Germinal center (tissue), 1 donor: ENCODE measurements at places on chromosomes 2 and 18.

DNA sequence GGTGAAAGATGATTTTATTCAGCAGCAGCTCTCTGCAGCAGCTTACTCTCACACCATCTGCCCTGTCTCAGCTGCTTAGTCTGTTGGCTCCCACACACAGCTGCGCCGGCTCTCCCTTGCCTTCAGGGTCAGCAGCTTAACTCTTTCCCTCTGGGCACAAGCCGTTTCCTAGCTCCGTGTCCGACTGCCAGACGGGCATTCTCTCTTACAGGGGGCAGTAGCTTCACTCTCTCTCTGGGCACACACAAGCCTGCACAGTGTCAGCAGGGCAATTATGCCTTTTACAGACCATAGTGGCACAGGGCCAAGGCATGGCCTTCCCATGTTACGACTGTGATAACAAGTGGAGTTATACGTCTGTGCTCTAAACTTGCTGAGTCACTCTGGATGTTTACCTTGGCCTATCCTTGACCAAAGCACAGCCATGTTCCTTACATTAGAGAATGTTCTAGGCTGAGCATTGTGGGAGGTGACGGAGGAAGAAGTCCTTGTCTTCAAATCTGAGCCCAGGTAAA lies 31.7 kb downstream of the PCARE start:
- no peak for DNase-seq

DNA sequence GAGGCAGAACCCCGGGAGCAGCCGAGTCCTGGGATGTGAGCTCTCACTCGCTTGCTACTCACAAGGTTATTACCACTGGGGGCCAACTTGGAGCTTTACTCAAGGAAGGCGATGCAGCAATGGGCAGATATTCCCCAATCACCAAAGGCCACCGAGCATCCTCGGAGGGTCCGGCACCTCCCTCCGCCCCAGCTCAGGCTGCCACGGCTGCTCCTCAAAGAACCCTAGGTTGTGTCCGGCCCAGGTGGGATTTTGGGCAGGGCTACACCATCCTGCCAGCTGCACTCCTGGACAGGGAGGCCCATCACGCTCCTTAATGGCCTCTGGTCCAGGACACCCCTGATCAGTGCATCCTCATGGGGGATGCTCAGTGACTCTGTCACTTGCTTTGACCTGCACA lies 24.8 kb downstream of the FBLN7 start:
- DNase-seq: no peak

GRCh38 chr2:173623438-173624319 lies 269.0 kb downstream of the CDCA7 start:
- no peak for DNase-seq

DNA sequence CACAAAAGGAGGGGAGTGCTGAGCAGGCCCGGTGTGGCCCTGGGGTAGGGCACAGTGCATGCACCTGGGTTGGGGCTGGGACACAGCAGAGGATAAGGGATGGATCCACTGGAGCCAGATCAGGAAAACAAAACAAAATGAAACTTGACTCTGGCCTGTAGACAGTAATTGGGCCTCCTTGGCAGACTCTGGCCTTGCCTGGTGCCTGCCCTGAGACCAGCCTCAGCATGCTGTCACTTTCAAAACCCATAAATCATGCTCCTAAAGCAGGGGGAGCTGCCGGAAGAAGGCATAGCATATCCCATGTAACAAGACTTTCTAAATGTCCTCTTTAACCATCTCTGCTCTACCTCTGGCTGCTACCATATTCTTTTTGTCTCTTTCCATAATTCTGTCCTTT lies 61.1 kb upstream of the IGFBP5 start:
- DNase-seq: no peak

DNA sequence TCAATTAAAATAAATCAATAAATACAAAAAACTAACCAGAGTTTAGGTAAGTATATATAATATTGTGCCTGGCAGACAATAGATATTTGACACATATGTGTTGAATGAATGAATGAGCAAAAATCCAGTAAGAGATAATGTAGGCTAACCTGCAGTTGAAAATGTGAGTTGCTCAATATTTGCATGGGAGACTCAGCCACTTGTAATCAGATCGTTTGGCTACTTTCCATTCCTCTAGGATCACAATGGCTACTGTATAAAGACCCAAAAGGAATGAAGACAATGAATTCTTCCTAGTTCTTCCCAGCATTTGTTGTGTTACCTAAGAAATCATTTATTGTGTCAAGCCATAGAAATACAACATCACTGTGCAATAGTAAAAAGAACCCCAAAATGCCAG lies 25.3 kb downstream of the PIEZO2 start:
- DNase-seq: no peak

- no peak for DNase-seq
These were observed 16.5 kb upstream of the FIGN start for GRCh38 chr2:163752267-163752666.

GRCh38 chr2:881204-881918 lies 69.3 kb upstream of the SNTG2 start:
- no peak for DNase-seq

DNA sequence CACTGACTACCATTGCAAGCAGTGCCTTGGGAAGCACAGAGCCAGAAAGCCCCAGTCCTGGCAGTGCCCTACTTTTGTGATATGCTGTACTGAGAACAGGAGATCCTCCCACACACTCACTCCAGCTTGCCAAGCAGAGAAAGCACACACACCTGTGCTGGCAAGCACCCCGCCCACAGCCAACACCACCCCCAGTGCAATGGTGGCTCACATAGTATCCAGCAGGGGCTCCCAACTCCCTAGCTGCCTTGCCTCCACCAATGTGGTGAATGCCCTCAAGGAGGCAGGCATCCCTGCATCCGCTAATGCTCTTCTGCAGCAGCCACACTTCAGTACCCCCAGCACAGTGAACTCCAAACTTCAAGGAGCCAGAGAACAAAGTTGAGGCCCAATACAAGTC lies 1655.8 kb downstream of the SUCLG1 start:
- DNase-seq: no peak

DNA sequence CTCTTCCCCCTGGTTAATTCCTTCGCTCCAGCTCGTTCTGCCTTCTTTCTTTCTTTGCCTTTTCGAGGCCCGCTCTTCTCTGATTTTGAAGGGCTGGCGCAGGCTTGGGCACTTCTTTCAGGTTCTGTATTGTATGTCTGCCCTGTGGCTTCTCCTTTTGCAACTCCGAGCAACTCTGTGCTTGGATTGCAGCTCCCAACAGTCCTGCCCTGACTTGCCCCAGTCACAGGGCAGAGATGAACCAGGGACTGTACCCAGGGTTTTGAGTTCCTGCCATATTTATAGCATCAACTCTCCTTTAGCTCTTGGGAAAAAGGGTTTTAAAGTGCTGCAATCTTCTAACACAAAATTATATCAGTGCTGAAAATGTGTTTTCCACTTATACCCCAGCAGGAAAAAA lies 31.1 kb upstream of the CD8A start:
- no peak for DNase-seq

- no peak for DNase-seq
These were observed 69.2 kb downstream of the RNF144A start for GRCh38 chr2:6986301-6986911.

- no peak for DNase-seq
These were observed 35.2 kb downstream of the MOGAT1 start for GRCh38 chr2:222706616-222707015.

- DNase-seq: peak; percentile 87
These were observed 1.7 kb downstream of the TMBIM1 start for GRCh38 chr2:218290316-218291261.

- no peak for DNase-seq
These were observed 132.4 kb upstream of the ST6GAL2 start for GRCh38 chr2:107018366-107018765.

GRCh38 chr2:127320586-127321275 lies 26.8 kb upstream of the ERCC3 start:
- no peak for DNase-seq

- no peak for DNase-seq
These were observed 68.3 kb downstream of the FAM161A start for GRCh38 chr2:61785583-61785982.

GRCh38 chr2:164066095-164066494 lies 330.3 kb upstream of the FIGN start:
- DNase-seq: no peak

GRCh38 chr18:75106746-75107145 lies 102.2 kb downstream of the PTGR3 start:
- DNase-seq: no peak

- DNase-seq: no peak
These were observed 36.2 kb upstream of the SNORC start for GRCh38 chr2:232833830-232834229.

GRCh38 chr2:26584656-26585055 lies 56.5 kb downstream of the CIB4 start:
- DNase-seq: no peak

GRCh38 chr18:75123113-75123512 lies 85.8 kb downstream of the PTGR3 start:
- DNase-seq: no peak

DNA sequence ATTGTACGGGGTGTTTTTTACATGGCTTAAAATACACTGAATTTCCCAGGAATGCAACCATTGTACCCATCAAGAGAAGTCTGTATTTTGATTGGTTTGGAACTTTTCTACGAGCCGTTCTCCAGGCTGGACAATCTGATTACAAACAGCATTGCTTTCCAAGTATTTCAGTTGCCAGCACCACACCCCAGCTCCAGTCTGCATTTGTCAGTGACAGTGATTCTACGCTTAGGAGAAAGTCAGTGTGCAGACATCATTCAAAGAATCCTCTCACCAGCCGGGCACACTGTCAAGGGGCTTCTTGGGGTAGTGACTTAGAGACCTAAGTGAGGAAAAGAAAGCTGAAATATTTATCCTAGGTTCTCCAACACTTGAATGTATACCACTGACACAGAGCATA lies 194.1 kb downstream of the ANAPC1 start:
- no peak for DNase-seq

DNA sequence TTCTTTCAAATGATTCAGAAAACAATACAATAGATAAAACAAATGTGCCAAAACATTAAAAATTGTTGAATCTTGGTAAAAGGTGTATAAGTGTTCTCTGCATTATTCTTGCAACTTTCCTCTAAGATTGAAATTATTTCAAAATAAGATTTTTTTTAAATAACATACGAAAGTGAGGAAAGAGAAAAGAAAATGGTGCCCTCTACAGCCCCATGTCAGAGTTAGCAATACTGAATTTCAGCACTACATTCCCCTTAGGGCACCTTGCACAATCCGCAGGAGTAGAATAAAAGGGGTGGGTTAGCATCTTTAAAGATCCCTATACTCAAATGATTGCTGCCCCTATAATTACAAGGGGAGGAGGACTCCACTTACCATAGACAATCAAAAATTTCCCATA lies 433.7 kb downstream of the BCL11A start:
- no peak for DNase-seq

GRCh38 chr2:222743251-222743812 lies 71.9 kb downstream of the MOGAT1 start:
- no peak for DNase-seq

DNA sequence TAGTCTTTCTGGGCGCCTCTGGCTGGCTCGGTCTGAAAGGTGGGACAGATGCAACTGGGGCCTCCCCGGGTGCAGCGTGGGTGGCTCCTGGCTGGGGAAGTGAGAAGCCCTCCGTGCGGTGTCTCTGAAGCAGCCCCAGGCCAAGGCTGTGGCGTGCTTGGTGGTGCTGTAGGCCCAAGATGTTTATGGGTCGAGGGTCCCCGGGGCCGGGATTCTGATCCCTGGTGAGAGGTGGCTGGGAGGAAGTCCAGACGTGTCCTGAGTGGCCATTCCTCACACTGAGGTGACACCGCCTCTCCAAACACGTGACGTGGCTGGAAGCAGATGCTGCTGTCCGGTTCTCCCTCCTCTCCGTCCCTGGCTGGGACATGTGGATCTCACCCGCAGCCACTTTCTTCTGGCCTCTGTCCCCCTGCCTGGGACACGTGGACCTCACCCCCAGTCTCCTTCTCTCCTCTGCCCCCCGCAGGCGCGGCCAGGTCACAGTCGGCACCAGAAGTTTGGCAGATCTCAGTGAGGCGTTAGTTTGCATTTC lies 12.6 kb downstream of the RTP5 start:
- peak; percentile 56 for DNase-seq

GRCh38 chr18:269480-270095 lies 1.7 kb upstream of the THOC1 start:
- DNase-seq: no peak

- DNase-seq: no peak
These were observed 37.3 kb downstream of the CYP1B1 start for GRCh38 chr2:38038682-38039081.

DNA sequence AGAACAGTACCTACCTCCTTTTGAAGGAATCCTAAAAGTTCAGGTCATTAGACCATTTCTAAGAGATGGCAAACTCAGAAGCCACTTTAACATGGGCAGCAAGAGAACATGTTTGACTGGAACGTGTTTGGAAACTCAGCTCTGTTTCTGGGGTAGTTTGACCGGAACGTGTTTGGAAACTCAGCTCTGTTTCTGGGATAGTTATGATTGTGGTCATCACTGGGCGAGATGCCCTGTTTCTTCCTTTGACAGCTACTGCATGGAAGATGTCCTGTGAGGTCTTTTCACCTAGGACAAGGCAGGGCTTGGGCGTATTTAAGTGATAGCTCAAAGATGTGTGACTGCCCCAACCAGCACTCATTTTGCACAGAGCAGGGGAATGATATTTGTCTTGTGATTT lies 19.9 kb upstream of the SERPINB13 start:
- DNase-seq: no peak

DNA sequence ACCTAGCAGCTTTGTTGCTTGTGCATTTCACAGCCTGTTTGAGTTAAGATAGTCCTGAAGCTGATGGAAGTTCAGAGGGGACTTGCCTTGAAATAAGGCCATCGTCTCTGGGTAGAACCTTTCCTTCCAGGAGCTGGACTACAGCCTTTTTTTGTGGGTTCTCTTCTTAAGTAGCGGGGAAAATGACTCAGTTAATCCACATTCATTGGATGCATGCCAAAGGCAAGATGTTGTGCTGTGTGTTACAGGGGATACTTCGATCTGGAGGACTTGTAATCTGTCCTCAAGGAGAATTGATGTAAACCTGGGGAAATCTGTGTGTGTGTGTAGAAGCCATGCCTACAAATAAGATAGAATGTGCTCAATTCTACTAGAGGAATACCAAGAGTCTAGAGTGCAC lies 46.8 kb downstream of the RPIA start:
- no peak for DNase-seq
